ENCODE measurements at places on chromosomes 3 and 15. TPM values are rescaled to one million over a fixed set of nuclear protein-coding genes. Genes with fewer than 3 reads are reported as not detected.

Gene PRSS50
- total RNA-seq: 0.13 TPM

Gene SEMA3B
- 1.4 TPM for total RNA-seq

Gene CEP70
- total RNA-seq: 64.5 TPM

Gene FAM43A
- 51.4 TPM for total RNA-seq

Data from Panc1 (cell line).